Fibroblast of lung (primary cell): ENCODE measurements at places on chromosomes 3 and 15. TPM values are rescaled to one million over a fixed set of nuclear protein-coding genes. Genes with fewer than 3 reads are reported as not detected.

Gene CCDC39
- under 0.01 TPM in 2 replicates for total RNA-seq

Gene CACNA1D
- total RNA-seq: 0.17 and 0.77 TPM in 2 replicates

Gene SLCO2A1
- under 0.01 TPM in 2 replicates for total RNA-seq

Gene COPG1
- total RNA-seq: 240 and 306 TPM in 2 replicates

Gene PLOD2
- 85.8 and 114 TPM in 2 replicates for total RNA-seq

Gene NOX5
- total RNA-seq: under 0.01 and 0.33 TPM in 2 replicates

Gene AHSG
- not detected in 2 replicates for total RNA-seq

Gene PAQR5
- total RNA-seq: 9.8 and 16.2 TPM in 2 replicates

Gene UBP1
- total RNA-seq: 42.6 and 48.1 TPM in 2 replicates

Gene SERPINI2
- not detected in 2 replicates for total RNA-seq

Gene INO80
- 22.3 and 34.0 TPM in 2 replicates for total RNA-seq

Gene GRK7
- under 0.01 TPM in 1 of 2 replicates, not detected in the other for total RNA-seq

Gene TRIM59
- total RNA-seq: 15.2 and 31.2 TPM in 2 replicates

Gene GOLGA6L6
- total RNA-seq: not detected in 2 replicates

Gene AADACL2
- total RNA-seq: under 0.01 TPM in 1 of 2 replicates, not detected in the other

Gene MAP3K13
- total RNA-seq: 13.4 and 15.0 TPM in 2 replicates

Gene CCR8
- not detected in 2 replicates for total RNA-seq

Gene RASGRP1
- total RNA-seq: not detected in 2 replicates

Gene CACNA2D2
- total RNA-seq: under 0.01 TPM in 1 of 2 replicates, not detected in the other
